Chondrocyte (in vitro differentiated cells): ENCODE measurements at places on chromosomes 13 and 19. TPM values are rescaled to one million over a fixed set of nuclear protein-coding genes. Genes with fewer than 3 reads are reported as not detected.

DNA sequence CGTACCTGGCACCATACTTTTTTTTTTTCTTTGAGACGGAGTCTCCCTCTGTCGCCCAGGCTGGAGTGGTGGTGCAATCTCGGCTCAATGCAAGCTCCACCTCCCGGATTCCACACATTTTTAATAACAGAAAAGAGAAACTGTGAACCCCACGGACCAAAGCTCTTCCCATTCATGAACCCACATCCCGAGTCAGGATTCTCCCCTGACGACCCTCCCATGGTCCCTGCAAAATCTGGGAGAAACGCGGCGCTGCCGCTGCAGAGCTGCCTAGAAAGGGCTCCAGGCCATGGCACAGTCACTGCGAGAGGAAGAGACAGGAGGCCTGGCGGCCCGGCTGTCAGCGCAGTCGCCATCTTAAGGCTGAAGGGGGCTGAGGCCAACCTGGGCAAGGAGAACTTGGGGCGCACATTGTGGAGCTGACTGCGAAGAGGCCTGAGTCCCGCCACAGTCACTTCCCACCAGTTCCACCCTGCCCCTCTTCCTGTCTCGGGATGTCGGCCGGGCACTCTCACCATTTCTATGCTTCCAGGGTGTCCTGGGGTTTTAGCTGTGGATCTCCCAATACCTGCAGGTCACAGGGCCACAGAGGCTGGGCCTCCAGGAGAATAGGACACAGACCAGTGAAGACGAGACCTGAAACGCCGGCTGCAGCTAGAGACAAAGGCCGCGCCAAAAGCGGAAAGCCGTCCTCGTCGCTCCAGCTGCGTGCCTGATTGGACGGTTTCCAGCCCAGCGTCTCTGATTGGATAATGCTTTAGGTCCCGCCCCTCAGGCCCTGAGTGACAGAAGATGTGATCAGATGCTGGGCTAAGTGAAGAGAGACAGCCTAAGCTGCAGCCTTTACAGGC, 71.0 kb downstream of the ZNF486 start:
- DNase-seq, result no peak

SIGLEC7 gene
- not detected in 3 replicates for total RNA-seq

DNA sequence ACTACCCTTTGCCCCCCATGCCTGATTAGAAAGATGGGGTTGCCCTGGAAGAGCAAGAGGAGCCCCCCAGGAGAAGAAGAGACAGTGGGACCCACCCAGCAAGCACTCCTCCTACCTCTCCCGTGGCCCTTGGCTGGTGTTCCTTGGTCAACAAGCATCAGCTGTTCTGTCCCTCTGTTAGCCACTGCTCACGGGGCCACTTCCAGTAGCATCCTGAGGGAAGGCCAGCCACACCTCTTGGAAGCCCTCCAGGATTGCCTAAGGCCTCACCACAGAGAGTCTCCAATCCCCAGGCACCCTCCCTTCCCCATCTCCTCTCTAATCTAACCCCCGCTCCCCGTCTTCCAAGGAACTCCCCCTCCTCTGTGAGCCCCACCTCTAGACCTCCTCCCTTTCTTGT, 15.1 kb upstream of the DPP9 start:
- no peak for DNase-seq

SPACA4 gene
- not detected in 3 replicates for total RNA-seq

DNA sequence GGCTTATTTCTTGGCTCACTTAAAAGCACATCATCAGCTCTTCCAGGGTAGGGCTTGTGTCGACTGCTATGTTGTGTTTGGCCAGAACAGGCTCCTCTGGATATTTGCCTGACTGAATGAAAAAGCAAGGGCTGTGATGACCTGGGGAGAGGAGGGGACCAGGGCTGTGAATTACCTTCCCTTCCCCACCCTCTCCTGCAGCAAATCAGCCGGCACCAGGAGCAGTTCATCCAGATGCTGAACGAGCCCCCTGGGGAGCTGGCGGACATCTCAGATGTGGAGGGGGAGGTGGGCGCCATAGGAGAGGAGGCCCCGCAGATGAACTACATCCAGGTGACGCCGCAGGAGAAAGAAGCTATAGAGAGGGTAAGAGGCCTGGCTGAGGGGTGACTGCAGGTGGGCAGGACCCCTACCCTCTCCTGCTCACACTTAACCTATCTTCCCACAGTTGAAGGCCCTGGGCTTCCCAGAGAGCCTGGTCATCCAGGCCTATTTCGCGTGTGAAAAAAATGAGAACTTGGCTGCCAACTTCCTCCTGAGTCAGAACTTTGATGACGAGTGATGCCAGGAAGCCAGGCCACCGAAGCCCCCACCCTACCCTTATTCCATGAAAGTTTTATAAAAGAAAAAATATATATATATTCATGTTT, 4.4 kb downstream of the GADD45GIP1 start:
- no peak for DNase-seq

PPP1R13L gene
- total RNA-seq, result 67.2 to 111 TPM (median 110 TPM) in 3 replicates

AP1M2 gene
- 0.45 TPM in 1 of 3 replicates, not detected in the others for total RNA-seq

GRCh38 chr13:88461272-88462009, 790.3 kb downstream of the SLITRK5 start:
- no peak for DNase-seq

DNA sequence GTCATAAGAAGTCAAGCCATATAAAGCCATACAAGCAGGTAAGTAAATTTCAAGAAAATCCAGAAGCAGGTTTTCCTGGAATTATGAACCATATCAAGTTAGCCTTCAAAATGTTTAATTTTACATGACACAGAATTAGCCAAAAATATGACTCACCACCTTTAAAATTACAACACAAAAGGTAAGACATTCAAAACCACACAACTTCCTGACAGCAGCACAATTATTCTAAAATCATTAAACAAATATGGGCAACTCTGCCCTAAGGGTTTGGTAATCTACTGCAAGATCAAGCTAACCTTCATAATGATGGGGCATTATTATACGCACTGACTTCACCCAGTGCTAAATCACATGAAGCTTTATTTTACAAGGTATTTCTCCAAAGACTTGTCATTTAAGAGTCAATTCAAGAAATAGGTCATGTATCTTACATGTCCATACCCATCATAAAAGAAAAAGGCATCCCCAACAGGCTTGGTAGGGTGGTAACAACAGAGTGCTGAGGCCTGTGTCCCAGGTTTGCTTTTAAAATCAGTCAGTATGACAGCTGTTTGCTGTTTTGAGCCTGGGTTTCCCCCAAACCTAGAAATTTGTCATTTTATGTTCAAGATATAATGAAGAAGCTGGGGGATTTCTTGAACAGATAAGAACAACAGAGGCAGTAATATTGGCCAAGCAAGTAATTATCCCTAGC, 15.2 kb downstream of the RCBTB1 start:
- no peak for DNase-seq

- DNase-seq, result no peak
Observed at GRCh38 chr19:751501-752341, 809 bp downstream of the MISP start.
